ENCODE measurements at places on chromosomes 6 and 20.

GRCh38 chr20:46359233-46359751 is 47.1 kb downstream of the ELMO2 start:
- DNase-seq, result no peak

DNA sequence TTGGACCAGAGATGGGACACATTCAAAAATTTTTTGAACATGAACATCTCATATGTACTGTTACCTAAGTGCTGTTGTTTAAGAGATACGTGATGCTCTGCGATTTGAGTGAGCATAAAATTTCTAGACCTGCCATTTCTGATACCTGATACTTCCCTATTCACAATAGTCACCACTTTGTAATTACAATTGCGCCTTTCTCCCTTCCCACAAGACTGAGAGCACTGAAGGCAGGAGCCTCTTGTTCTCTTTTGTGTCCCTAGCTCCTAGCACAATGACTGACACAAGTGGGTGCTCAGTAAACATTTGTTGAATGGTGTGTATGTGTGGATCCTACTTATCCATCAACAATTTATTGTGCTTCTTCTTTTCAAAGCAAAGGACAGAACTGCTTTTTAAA is 92.8 kb upstream of the TMEM30A start:
- DNase-seq, result no peak

DNA sequence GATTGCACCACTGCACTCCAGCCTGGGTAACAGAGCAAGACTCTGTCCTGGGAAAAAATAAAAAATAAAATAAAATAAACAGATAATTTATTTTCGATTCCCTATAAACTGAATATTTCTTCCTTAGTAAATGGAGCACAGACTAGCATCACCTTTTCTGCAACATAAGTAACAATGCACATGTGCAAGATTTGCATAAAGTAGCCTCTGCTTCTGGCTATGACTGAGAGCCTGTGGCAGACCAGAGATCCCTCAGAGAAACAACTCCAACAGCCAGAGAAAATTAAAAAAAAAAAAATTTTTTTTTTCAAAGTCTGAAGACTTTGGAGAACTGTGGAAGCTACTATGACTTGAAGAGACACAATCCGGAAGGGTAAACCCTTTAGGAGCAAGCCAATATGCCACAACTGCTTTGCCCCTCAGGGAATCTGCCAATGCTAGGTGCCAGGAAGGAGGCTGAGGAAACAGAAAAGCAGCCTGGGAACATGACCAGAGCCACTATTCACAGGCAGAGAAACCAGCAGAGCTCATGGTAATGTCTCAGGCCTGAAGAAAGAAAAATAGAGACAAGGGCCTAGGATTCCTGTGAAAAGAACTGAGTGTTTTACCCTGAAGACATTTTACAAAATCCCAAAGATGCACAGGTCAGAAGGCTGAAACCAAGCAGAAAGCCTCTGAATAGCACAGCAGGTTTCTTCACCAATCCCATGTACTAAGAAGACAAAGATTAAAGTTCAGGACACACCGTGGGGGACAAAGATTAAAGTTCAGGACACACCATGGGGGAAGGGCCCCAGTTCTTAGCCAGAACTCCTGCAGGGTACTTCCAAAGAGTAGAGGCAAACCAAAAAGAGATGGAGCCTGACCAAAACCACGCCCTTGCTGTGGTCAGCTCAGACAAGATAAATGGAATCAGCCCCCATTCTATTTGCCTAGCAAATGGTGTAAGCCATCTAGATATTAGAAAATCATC is 25.8 kb downstream of the B4GALT5 start:
- no peak for DNase-seq

DNA sequence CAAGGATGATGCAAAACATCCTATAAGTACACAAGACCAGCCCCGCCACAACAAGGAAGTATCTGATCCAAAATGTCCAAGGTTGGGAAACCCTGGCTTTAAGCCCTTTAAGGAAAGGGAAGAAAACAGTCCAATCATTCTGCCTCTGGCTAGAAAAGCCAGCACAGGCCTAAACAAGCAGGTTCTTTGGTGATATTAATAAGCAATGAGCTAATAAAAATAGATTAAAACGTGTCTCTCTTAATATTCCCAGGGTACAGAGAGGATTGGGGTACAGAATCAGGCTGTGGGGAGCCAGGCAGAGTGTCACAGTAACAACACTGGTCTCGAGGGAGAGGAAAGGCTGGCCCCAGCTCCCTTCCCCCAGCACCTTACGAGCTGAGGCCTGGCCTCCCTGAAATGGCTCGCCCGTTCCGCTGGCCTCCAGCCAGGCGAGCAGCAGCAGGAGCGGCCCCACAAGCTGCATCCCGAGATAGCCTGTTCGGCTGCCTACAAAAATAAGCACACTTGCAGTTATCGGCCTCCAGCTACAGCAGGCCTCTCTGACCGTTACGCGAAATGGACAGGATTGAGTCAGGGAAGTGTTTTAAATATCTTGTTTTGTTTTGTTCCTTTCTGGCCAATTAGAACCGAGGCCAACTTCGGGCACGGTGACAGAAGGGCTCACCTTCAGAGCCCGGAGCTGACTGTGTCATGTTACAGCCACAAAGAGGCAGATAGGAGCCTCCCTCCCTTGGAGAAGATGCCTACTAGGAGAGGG is 4.0 kb upstream of the ZMYND8 start:
- peak; percentile 97 for DNase-seq

- DNase-seq, result no peak
Observed at GRCh38 chr6:154520280-154520679, 9.8 kb upstream of the CNKSR3 start.

GRCh38 chr6:46648869-46649492 is 3.6 kb downstream of the CYP39A1 start:
- no peak for DNase-seq

DNA sequence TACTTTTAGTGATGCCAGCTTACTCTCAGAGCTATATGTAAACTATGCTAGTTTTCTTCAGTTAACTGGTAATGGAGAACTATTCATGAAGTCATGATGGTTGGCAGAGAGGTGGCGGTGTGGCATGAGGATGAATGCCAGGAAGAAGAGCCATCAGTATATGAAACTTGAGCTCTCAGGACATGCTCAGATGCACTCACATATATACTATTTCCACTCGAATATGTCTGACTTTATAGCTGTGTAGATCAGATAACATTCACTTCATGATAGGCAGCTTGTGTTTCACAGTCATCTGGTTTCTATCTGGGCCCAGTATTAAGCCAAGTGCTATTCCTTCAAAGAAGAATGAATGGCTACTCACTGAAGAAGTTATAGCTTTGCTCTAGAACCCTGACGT is 46.2 kb upstream of the CEP85L start:
- DNase-seq, result no peak

DNA sequence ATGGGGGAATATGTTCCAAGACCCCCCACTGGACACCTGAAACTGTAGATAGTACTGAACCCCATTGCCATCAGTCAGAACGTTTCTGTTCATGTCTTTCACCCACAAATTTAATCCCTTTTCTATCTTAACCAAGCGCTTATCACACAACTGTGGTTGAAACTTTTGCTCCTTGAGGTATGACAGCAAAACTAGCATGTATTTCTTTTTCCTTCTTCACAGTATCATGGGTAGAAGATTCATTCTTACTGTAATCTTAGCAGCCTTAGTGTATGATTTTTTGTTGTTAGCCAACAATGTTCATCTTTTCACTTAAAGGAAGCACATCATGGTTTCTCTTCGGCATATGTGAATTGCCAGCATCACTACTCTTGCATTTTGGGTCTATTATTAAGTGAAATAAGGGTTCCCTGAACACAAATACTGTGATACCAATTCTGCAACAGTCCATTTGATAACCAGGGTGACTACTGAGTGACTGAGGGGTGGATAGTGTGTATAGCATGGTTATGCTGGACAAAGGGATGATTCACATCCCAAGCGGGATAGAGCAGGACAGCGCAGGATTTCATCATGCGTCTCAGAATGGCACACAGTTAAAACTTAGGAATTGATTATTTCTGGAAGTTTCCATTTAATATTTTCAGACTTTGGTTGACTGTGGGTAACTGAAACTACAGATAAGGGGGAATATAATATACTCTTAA is 41.8 kb downstream of the KCNS1 start:
- DNase-seq, result peak; percentile 54

DNA sequence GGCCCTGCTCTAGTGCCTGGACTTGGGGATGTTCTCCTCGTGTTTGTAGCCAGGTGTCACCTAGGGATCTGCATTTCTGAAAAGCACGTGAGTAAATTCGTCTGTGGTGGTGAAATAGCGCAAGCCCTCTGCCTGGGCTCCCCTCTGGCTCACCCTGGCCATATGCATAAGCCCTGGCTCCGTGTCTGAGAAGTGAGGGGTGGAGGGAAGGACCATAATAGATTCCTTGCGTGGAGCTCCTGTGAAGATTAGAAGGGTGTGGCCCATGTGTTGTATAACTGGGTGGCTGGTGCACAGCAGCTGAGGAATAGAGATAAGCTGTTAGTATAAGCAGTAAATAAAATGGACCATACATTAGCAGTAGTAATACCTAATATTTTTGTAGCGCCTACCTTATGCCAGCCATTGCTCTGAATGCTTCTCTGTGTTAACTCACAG is 4.8 kb downstream of the BCAS1 start:
- DNase-seq, result no peak

DNA sequence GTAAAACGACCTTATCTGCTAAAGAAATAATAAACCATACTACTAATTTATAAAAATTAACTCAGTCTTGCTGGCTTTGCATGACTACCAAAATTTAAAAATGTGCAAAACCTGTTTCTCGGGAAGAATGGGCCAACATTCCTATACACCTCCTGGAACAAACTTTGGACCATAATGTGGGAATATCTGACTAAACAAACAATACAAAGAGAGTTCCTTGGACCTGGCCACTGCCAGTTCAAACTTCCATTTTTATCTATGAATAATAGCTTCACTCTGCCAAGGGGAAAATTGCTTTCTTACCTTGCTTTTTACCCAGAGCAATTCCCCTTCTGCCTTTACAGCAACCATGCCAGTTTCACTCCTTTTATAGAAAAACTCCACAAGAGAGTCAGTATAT is 38.7 kb upstream of the POU5F1 start:
- DNase-seq, result no peak

DNA sequence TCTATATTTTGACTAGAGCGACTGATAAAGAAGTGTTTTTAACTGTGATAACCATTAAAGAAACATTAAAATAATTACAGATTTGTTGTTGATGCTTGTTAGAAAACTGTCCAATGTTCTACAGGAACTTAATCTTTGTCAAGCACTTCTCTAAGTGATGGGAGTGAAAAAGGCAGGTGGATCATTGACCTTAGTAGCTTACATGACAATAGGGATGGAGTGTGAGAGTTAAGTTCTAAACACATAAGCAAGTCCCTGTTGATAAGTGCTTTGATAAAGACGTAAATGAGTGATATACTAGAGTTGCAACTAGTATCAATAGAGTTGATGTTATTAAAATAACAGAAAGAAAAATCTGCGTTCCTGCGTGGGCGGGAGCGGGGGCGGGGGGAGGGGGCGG is 931.5 kb upstream of the EPHA7 start:
- DNase-seq, result no peak

GRCh38 chr6:11381801-11382513 is 149.5 kb upstream of the NEDD9 start:
- no peak for DNase-seq

GRCh38 chr20:53128004-53128403 is 155.8 kb downstream of the TSHZ2 start:
- DNase-seq, result no peak

- DNase-seq, result no peak
Observed at GRCh38 chr20:36924167-36925045, 27.1 kb downstream of the SAMHD1 start.

GRCh38 chr6:83467620-83468036 is 36.8 kb upstream of the ME1 start:
- DNase-seq, result no peak

DNA sequence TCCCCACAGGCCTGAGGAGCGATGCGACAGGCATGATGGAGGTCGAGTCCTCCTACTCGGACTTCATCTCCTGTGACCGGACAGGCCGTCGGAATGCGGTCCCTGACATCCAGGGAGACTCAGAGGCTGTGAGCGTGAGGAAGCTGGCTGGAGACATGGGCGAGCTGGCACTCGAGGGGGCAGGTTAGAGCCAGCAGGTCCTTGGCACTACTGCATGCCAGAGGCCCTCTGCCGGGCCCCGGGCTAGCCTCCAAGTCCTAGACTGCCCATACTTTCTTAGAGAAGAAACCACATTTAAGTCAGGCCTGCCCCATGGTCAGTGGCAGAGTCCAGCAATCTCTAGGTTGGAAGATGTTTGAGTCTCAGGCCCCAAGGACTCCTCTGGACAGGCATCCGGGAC is 32.1 kb downstream of the PKIG start:
- DNase-seq, result no peak

DNA sequence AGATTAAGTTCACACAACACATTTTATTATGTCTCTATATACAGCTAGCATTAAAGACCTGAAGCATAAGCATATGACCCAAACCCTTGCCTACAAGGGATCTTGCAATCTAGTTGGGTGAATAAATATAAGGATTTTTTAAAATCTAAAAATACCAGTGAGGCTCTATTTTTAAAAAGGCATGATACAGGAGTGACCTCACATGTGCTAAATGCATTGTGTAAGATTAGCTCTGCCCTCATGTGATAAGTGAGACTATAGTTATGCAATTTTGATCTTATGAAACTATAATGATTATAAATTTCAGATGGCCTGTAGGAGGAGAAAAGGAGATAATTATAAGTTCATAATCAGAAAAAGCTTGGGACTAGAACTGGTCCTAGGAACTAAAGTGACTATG is 451.0 kb upstream of the MAN1A1 start:
- DNase-seq, result no peak

DNA sequence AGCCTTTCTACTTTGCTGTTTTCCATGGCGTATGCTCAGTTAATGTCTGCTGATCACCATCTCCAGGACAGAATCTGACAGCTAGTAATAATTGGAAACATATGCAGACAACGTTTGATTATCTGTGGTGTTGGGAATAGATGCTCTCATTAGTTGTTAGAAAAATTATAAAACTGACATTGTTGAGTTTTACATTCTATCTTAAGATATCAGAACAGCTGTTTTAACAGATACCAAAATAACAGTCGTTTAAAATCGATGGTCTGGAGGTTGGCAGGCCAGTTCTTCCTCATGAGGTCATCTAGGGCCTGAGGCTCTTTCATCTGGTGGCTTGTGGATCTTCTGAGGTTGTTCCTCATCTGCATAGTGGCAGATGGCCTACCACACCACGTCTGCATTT is 137.6 kb downstream of the AIG1 start:
- no peak for DNase-seq

DNA sequence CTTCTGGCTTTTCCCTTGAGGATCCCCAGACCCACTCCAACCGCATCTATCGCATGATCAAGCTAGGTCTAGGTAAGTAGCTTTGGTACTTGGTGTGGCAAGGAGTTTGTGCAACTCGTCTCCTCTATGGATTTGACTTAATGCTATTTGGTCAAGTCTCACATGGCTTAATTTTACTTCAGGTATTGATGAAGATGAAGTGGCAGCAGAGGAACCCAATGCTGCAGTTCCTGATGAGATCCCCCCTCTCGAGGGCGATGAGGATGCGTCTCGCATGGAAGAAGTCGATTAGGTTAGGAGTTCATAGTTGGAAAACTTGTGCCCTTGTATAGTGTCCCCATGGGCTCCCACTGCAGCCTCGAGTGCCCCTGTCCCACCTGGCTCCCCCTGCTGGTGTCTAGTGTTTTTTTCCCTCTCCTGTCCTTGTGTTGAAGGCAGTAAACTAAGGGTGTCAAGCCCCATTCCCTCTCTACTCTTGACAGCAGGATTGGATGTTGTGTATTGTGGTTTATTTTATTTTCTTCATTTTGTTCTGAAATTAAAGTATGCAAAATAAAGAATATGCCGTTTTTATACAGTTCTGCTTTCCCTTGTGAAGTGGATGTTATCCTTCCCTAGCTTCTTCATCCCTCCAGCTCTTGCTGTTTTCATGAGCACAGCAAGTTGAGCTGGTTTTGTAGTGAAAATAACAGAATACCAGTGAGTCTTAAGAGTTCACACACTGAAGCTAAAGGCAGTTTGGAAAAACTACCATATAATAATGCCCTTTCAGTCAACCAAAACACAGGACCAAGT is 3.8 kb downstream of the SLC35B2 start:
- no peak for DNase-seq

Measured in astrocyte of the spinal cord (primary cell).